Mesendoderm (in vitro differentiated cells): ENCODE measurements at places on chromosomes 2 and 18.

DNA sequence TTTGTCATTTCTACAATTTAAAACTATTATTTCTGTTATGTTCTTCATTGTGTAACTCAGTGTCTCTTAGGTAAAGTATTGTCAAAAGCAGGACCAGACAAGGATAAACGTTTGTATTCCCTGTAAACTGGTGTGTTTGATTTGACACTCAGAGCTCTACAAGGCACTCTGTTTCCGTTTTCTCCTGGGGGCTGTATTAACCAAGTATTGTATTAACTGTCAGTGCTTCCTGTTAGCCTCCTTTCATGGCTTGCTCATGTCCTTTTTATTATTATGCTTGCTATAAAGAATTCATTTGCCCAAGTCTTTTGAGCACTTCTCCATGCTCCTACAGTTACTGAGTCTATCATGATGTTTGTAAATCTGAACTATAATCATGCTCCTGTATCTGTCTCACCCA lies 323.7 kb downstream of the LPIN1 start:
- no peak for DNase-seq
- H3K27ac ChIP-seq = no peak overlapping the region
- no peak overlapping the region for H3K4me3 ChIP-seq
- H3K27me3 ChIP-seq = no peaks in the 10 kb centered on the region
- no peaks in the 10 kb centered on the region for H3K36me3 ChIP-seq

GRCh38 chr2:239883326-239884050 lies 141.7 kb downstream of the NDUFA10 start:
- H3K4me3 ChIP-seq = no peak overlapping the region
- DNase-seq = no peak
- H3K27me3 ChIP-seq = no peaks in the 10 kb centered on the region
- H3K4me1 ChIP-seq = no peaks in the 10 kb centered on the region

DNA sequence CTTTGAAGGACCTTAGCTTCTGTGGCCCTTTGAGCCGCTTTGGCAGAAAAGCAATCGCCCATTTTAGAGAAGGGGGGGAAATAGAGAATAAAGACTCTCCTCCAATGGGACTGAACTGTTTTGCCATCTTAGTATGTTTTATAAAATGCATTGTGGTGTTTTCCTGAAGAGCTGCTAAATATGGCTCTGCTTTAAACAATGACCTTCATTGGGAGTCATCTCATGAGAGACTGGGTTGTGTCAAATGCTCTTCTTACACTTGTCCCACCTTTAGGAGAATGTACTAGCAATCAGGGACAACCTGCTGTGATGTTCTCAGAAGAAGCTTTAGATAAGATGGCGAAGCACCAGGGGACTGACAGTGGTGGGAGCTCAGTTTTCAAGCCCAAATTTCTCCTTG lies 418.9 kb upstream of the POU3F3 start:
- H3K27ac ChIP-seq = peak overlapping the region; percentile 77
- peak; percentile 71 for DNase-seq
- H3K4me3 ChIP-seq = no peak overlapping the region
- H3K4me1 ChIP-seq = peaks cover 1% of the 10 kb centered on the region
- no peaks in the 10 kb centered on the region for H3K27me3 ChIP-seq

DNA sequence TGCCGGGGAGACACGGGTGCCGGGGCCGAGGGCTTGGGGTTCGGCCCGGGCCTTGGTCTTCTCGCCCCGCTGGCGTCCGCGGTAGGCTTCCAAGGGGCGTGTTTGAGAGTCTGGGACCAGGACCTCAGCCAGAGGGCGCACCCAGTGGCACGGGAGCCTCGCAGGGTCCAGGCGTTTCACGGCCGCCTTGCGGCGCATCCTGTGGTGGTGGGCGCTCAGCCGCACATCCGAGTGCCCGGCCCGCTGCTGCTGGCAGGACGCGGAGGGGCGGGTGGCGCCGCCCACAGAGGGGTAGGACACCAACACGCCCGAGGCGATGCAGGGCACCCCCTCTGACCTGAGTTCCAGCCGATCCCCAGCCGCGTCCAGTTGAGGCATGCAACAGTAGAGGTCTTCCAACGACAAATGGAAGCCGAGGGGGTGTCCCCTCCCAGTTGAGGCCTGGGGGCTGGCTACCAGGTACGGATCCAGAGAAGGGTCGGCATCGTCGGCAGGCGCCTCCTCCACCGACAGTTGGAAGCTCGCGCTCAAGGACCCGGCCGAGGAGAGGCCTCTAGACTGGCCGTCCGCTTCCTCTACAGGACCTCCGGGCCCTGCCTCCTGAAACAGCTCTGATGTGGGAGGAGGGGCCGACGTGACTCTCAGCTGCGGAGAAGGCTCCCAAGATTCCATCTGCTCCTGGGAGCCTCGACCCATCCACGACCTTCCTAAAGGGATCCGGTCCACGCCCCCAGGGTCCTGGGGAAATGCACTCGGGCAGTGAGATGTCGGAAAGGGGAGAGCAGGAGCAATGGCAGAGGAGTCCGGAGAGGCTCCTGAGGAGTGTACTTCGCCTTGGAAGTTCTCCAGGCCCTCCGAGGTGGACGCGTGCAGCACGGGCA lies 6.3 kb downstream of the C2orf81 start:
- H3K4me3 ChIP-seq = no peak overlapping the region
- no peaks in the 10 kb centered on the region for H3K4me1 ChIP-seq
- DNase-seq = no peak
- H3K27me3 ChIP-seq = no peaks in the 10 kb centered on the region
- H3K27ac ChIP-seq = no peak overlapping the region

DNA sequence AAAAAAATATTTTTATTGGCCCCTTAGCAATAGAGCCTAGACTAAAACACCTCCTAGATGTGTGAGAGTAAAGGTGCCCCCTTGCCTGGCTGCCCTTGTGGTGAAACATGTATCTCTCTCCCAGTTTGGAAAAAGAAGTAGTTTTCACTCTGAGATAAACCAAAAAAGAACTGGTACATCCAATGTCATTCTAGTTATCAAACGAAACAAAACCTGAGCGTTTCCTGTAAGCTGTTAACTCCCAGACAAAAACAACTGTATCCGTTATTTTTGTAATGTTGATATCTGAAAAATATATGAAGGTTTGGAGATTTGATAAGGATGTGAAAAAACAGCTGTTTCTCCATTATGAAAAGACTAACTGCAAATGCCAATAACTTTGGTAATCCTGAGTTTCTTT lies 24.3 kb downstream of the HEATR5B start:
- no peaks in the 10 kb centered on the region for H3K36me3 ChIP-seq
- no peaks in the 10 kb centered on the region for H3K4me1 ChIP-seq
- no peaks in the 10 kb centered on the region for H3K27me3 ChIP-seq

DNA sequence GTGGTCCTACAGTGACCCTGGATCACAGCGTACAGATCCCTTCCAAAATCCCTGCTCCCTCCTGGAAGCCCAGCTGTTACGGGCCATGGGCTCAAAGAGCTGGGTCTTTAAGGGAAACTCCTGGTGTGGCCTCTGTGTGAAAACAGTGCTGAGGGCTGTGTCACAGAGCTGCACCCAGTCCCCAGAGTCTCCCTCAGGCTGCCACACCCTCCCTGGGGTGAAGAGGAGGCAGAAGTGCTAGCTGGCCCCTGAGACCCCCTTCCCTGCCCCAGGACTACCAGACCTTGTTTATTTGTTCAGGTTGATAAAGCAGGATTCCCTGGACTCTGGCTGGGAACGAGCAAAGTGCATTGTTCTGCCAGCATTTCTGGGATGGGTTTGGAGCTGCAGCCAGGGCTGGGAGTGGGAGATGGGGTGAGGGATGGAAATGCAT lies 7.7 kb downstream of the ATOH8 start:
- no peak overlapping the region for H3K4me3 ChIP-seq
- H3K27me3 ChIP-seq = no peaks in the 10 kb centered on the region
- H3K27ac ChIP-seq = no peak overlapping the region
- peaks cover 12% of the 10 kb centered on the region for H3K4me1 ChIP-seq
- no peaks in the 10 kb centered on the region for H3K36me3 ChIP-seq
- no peak for DNase-seq

- DNase-seq = no peak
- no peak overlapping the region for H3K4me3 ChIP-seq
- no peaks in the 10 kb centered on the region for H3K36me3 ChIP-seq
- no peak overlapping the region for H3K27ac ChIP-seq
- H3K4me1 ChIP-seq = no peaks in the 10 kb centered on the region
These were observed 73.9 kb upstream of the NRXN1 start for GRCh38 chr2:51105811-51106210.

DNA sequence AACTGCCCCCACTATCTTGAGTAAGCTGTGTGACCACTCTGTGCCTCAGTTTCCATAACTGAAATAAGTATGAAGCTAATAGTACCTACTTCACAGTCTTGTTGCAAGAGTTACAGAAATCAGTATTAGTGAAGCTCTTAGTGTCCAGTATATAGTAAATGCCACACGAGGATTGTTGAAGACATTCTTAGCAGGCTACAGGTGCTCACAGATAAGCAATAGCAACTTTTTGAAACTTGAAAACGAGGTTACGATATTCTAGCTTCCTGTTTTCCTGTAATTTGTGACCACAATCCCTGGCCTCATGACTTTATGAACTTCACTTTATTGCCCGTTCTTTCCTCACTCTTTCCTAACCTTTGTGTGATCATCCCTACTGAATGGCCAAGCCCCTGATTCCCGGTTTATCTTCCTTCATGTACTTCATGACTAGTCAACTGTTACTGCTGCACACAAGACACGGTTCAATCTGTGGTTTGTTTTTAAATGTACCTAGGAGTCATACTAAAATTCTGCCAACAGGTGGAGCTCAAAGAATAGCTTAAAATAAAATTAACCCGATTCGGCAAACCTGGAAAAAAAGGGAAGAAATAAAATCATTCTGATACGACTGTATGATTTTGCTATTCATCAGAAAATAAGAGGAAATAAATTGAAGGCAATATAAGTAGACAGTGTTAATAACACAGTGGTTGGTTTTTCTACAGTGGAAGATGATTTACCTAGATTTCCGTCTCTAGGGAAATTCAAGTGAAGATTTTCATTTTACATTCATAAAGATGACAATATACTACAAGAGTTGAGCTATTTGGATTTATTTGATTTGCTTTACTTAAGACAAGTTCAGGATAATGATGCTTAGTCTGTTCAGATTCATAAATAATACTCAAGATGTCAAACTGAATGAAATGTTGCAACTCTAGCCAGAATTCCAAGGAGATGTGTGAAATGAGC lies 38.1 kb upstream of the STAT1 start:
- peaks cover 10% of the 10 kb centered on the region for H3K4me1 ChIP-seq
- H3K27me3 ChIP-seq = no peaks in the 10 kb centered on the region
- no peak overlapping the region for H3K4me3 ChIP-seq
- DNase-seq = peak; percentile 62
- H3K27ac ChIP-seq = no peak overlapping the region
- H3K36me3 ChIP-seq = no peaks in the 10 kb centered on the region

DNA sequence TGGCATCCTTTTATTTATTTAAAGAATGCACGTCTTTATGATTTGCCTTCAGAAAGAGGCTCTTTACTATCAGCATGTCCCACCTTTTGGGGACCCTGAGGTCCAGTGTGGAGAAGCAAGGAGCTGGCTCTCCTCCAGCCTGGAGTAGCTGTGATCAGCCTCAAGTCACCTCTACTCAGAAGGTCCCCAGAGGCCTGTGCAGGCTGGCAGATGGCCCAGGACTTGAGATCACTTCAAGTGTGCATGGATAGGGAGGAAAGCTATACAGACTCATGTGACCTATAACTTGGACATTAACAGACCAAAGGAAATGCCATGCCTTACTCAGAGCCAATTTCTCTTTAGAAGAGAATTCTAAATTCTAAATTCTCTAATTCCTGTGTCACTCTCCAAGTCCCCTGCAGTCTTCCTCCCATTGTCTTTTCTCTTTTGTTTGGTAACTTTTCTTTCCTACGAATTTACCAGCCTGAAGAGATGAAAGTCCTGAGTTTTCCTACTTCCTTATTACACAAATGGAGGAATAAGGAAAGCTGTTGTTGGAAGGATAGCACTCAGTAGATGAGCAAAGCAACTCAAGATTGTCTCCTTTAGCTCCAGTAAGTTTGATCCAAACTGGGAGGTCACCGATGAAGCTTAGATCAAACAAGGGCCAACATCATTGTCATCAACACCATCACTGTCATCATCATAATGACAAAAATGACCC lies 163.9 kb downstream of the GFPT1 start:
- H3K4me3 ChIP-seq = no peak overlapping the region
- H3K36me3 ChIP-seq = no peaks in the 10 kb centered on the region
- no peaks in the 10 kb centered on the region for H3K4me1 ChIP-seq

- no peak for DNase-seq
- H3K27ac ChIP-seq = no peak overlapping the region
- H3K36me3 ChIP-seq = no peaks in the 10 kb centered on the region
- H3K4me1 ChIP-seq = no peaks in the 10 kb centered on the region
- H3K4me3 ChIP-seq = no peak overlapping the region
- H3K27me3 ChIP-seq = no peaks in the 10 kb centered on the region
These were observed 26.8 kb upstream of the NEDD4L start for GRCh38 chr18:58017267-58017666.

DNA sequence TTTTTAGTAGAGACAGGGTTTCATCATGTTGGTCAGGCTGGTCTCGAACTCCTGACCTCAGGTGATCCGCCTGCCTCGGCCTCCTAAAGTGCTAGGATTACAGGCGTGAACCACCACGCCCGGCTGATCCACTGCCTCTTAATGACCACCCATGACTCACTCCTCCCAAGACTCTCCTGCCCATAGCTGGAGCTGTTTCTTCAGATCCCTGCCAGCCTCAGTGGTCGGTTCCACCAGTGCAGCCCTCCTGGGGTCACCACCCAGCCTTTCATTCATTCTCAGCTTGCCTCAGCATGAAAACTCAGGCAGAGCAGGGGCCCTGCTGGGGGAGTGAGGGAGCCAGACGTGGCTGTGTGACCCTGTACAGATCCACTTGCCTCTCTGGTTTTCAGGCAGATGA lies 12.5 kb downstream of the KCNIP3 start:
- no peaks in the 10 kb centered on the region for H3K36me3 ChIP-seq
- DNase-seq = no peak
- H3K27ac ChIP-seq = no peak overlapping the region
- no peaks in the 10 kb centered on the region for H3K4me1 ChIP-seq

- no peaks in the 10 kb centered on the region for H3K36me3 ChIP-seq
- no peaks in the 10 kb centered on the region for H3K27me3 ChIP-seq
- DNase-seq = no peak
- no peak overlapping the region for H3K27ac ChIP-seq
These were observed 257.7 kb upstream of the AGAP1 start for GRCh38 chr2:235235977-235236767.

GRCh38 chr2:107648781-107649404 lies 177.8 kb upstream of the RGPD4 start:
- H3K4me3 ChIP-seq = no peak overlapping the region
- H3K27ac ChIP-seq = no peak overlapping the region
- peak; percentile 12 for DNase-seq
- no peaks in the 10 kb centered on the region for H3K36me3 ChIP-seq

- peak; percentile 26 for DNase-seq
- no peaks in the 10 kb centered on the region for H3K36me3 ChIP-seq
- H3K27me3 ChIP-seq = no peaks in the 10 kb centered on the region
These were observed 7.8 kb downstream of the INO80C start for GRCh38 chr18:35489913-35490490.

- no peaks in the 10 kb centered on the region for H3K4me1 ChIP-seq
- no peak overlapping the region for H3K27ac ChIP-seq
- DNase-seq = no peak
- H3K36me3 ChIP-seq = no peaks in the 10 kb centered on the region
- H3K4me3 ChIP-seq = no peak overlapping the region
These were observed 232.4 kb upstream of the RBMS1 start for GRCh38 chr2:160726046-160726445.
